ENCODE measurements at places on chromosomes 13 and 19.
A peak's percentile ranks its signal among the peaks of the same experiment; 100 is the strongest.

- no peak for DNase-seq
These were observed 90.4 kb downstream of the COL4A1 start for GRCh38 chr13:110216398-110217041.

DNA sequence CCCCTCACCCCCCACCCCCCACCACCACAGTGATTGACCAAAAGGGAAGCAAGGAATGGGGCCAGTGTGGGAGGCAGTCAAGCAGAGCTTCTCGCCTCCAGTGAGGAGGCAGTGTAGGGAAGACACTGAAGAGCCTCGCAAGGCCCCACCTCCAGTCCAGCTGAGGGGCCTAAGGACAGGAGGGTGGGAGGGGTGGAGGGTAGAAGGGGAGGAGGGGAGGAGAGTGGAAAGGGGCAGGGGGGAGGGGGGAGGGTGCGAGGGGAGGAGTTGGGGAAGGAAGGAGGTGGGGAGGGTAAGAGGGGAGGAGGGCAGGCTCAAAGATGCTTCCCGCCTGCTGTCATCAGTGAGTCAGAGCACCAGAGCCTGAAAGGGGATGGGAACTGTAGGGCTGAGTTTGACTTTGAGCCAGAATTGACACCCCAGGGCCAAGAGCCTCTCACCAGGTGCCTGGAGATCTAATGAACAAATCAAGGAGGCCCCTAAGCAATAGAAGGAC is 786.2 kb downstream of the UQCRFS1 start:
- DNase-seq: no peak

GRCh38 chr19:31178833-31179470 is 170.3 kb downstream of the TSHZ3 start:
- no peak for DNase-seq

- DNase-seq: no peak
These were observed 631.3 kb downstream of the DIAPH3 start for GRCh38 chr13:59532405-59532804.

DNA sequence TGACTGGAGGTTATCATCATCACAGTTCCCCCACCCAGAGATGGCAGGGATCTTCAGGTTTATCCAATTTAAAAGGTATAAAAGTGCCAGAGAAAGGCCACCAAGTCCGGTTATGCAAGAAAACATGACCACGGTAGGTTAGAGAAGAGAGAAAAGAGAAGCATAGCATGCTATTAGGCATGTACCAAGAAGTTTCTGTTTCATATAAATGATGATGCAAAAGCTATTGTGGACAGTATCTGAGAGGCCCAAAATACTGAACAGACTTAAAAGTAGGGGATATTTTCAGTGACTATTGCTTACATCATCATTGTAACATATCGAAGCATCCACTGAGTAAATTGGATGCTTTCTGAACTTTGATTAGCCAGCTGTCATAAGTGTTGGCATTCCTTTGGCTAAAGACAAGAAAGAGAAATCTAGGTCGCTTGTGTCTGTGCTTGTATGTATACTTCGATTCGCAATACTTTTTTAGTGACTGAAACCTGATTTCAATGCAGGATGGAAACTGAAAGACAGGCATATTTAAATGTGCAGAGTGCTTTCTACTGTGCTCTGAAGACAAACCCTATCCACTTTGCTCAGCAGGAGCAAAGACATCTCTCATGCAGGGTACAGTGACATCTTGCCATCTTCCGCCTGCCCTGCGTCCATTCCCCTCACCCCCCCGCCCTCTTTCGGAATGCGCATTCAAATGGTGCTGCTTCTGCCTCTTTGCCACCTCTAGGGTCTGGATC is 180.3 kb downstream of the SHISA2 start:
- no peak for DNase-seq

GRCh38 chr13:37811441-37811840 is 58.1 kb downstream of the TRPC4 start:
- no peak for DNase-seq

- DNase-seq: no peak
These were observed 169.3 kb downstream of the DCT start for GRCh38 chr13:94309997-94310855.

GRCh38 chr13:77345150-77345780 is 18.4 kb upstream of the MYCBP2 start:
- no peak for DNase-seq

- no peak for DNase-seq
These were observed 249.1 kb downstream of the GGACT start for GRCh38 chr13:100339411-100339940.

DNA sequence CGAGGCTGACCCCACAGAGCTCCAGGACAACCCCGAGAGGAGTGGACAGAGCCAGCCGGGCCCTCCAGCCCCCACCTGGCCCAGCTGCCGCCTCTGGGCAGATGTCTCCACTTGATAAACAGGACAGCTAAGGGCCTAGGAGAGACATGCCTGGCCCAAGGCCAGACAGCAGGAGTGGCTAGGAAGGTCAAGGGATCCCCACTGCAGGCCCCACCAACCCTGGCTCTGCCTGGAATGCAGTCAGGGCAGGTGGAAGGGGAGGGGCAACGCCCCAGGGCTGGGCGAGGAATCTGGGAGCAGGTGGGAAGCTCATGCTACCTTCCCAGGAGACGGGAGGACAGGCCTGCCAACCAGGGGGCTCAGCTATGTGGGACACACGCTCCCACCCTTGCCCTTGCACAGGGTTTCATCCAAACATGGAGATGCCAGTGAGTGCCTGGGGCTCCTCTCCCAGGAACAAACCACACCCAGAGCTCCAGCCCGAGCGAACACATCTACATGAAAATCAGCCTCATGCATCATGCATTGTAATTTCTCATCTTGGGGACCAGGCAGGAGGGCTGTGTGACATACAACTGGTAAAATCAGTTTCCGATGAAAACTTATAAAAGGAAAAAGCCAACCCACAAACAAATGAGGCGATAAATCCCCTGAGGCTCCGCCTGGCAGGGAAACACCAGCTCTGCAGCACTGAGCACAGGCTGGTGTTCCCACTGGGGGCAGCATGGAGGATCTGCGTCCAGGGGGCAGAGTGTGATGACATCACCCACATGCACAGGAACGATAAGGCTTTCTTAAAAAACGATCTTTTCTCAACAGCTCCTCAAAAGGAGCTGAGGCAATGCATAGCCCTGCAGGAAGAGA is 25.0 kb downstream of the SH3GL1 start:
- DNase-seq: no peak

DNA sequence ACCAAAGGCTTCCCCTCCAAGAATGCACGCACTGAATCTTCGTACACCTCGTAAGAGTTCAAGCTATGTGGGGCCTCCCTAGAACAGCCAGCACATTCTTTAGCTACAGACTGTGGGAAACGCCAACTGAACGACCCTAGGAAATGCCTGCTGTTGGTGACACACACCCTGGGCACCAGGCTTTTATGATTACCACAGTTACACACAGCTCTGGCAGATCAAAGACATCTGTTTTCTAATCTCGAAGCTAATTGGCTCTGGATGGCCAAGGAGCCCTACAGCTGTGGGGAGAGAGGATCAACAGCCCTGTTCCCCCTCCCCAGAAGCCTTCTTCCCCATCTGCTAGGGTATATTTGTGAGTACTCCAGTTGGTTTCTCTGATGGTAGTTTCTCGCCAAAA is 123.0 kb downstream of the COL4A1 start:
- DNase-seq: no peak

DNA sequence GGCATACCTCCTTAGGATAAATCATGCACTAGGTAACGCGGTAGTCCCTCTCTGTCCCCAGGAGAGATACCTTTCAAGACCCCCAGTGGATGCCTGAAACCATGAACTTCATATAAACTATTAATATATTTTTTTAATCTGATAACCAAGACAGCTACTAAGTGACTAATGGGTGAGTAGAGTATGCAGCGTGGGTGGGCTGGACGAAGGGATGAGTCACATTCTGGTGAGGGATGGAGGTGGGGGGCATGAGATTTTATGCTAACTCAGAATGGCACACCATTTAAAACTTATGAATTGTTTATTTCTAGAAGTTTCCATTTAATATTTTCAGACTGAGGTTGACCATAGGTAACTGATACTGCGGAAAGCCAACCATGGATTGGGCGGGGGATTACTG is 46.2 kb downstream of the CDK8 start:
- no peak for DNase-seq

DNA sequence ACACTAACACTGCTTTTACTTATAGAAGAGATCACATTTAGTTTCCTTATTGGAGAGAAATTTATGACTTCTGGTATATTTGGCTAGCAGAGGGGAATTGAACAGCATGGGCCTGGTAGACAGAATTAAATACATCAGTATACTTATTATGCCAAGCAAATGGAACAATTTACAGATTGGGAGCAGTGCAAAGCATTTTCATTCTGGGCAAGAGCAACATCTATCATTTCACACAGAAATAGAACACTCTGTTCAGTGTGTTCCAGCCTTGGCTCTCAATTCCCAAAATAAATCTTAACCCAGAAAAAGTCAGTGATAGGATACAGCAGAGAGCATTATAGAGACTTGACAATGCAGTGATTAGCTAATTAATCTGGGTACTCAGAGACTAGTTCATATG is 604.0 kb upstream of the SLITRK6 start:
- DNase-seq: no peak

GRCh38 chr13:57624565-57625435 is 6.7 kb upstream of the PCDH17 start:
- no peak for DNase-seq

DNA sequence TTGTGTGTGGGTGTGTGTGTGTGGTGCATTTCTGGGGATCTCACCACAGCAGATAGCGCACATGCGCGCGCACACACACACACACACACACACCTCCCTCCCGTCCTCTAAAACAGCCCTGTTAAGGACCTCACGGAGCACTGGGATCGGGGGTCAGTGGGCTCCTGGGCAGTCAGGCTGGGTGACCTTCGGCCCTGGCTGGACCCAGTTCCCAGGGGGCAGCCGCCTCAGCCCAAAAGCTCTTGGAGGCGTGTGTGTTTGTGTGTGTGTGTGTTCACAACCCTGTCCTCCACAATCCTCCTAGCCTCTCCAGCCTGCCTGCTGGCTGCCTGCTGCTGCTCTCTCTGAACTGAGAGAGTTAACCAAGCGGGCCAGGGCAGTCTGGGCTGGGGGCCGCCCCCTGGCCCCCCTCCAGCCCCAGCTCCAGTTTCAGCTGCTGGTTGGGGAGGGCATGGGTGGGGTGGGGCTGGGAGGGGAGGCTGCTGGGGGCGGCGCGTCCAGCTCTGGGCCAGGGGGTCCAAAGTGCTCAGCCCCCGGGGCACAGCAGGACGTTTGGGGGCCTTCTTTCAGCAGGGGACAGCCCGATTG is at the start of gene FXYD1:
Gene FXYD1, plus strand, starts transcription at position 520 of the 588 bp plus-strand sequence. CDS start 1,256 bp downstream, outside the sequence.
- DNase-seq: no peak

DNA sequence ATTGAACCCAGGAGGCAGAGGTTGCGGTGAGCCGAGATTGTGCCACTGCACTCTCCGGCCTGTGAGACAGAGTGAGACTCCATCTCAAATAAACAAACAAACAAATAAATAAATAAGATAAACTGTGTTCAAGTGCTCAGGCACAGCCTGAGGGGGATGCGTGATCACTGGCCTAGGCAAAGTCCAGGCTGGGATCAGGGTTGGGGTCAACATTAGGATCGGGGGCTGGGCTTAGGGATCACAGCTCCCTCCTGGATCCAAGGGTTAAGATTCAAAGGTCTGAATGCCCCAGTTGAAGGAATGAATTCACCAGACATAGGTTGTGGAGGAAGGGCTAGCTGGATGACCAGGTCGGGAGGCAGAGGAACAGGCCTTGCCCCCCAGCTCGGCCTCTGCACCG is 1.9 kb upstream of the EXOC3L2 start:
- DNase-seq: no peak

- DNase-seq: no peak
These were observed 20.6 kb downstream of the BRSK1 start for GRCh38 chr19:55304279-55304978.

GRCh38 chr13:69980799-69981198 is 126.8 kb upstream of the ATXN8OS start:
- DNase-seq: no peak

GRCh38 chr13:102536695-102537485 is 59.9 kb upstream of the TPP2 start:
- DNase-seq: no peak

GRCh38 chr13:59424661-59425060 is 739.1 kb downstream of the DIAPH3 start:
- DNase-seq: no peak

DNA sequence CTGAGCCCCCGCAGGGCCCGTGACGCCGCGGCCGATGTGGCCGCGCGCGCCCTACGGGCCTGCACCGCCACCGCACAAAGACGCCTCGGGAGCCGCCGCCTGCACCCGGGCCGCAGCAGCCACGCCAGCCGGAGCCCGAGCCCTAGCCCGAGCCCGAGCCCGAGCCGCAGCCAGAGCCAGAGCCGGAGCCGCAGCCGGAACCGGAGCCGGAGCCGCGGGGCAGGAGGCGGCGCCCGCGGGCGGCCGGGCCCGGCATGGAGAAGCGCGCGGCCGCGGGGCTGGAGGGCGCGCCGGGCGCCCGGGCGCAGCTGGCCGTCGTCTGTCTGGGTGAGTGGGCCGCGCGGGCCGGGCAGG is 379 bp downstream of the LRP3 start:
- DNase-seq: no peak

GRCh38 chr19:19385896-19386869 is 19.3 kb upstream of the GATAD2A start:
- peak; percentile 51 for DNase-seq

DNA sequence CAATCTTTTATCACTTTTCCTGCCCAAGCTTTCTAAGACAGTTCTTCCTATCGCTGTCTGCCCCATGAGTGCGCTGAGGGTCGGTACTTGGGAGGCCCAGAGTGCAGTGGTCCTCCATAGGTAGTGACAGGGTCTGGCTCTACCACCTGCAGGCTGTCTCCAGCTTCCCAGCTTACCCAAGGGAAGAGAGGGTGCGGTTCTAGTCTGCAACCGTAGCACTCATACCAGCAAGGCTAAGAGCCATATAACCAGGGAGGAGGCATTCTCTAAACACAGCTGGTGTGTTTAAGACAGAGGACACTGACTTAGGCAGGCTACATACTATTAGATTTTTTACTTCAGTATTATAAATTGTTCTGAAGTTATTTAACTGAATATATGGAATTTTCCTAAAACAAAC is 8.2 kb downstream of the PROZ start:
- DNase-seq: no peak

- no peak for DNase-seq
These were observed 91.0 kb downstream of the NHLRC3 start for GRCh38 chr13:39129213-39129612.

- no peak for DNase-seq
These were observed 15.2 kb upstream of the SUPT20H start for GRCh38 chr13:37074703-37075102.

GRCh38 chr13:41470196-41470595 is 12.8 kb downstream of the RGCC start:
- peak; percentile 42 for DNase-seq

- no peak for DNase-seq
These were observed 140.6 kb upstream of the FRY start for GRCh38 chr13:31890946-31891345.
